ENCODE measurements at places on chromosomes 3 and 15.

- DNase-seq, result peak; percentile 85
These were observed 76.0 kb upstream of the HACD2 start for GRCh38 chr3:123660900-123661299.

DNA sequence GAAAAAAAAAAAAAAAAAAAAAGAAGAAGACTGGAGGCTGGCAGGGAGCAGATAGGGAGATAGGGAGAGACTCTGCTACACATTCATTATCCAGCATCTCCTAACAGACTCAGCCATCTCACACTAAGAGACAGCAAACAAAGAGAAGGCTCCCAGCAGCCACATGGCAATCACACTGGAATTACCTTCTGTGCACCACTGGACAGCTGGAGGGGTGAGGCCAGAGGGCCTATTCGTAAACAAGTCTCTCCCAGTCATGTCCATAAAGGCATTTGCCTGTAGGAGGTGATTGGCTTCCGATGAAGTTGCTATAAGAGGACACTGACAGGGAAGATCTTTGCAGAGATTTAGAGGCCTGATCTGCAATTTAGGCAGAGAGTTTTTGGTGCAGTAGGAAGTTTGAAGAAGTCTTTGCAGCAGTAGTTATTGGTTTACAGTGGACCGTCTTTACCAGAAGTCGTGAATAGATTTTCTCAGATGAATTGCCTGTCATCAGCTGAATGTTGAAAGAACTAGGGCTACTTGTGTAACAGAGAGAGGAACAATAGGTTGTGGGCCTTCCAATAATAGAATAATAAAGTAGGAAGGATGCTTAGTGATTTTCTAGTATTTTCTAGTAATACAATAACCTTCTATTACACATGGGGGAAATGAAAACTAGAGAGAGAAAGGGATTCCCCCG, 89.7 kb downstream of the TP63 start:
- no peak for DNase-seq

DNA sequence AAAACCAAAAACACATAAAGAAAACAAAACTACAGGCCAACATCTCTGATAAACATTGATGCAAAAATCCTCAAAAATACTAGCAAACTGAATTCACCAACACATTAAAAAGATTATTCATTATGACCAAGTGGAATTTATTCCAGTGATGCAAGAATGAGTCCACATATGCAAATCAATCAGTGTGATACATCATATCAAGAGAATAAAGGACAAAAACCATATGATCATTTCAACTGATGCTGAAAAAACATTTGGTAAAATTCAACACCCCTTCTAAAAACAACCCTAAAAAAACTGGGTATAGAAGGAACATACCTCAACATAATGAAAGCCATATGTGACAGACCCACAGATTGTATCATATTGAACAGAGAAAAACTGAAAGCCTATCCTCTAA, 265.6 kb upstream of the DCBLD2 start:
- no peak for DNase-seq

- DNase-seq, result no peak
These were observed 49.6 kb downstream of the NPTN start for GRCh38 chr15:73583544-73583943.

DNA sequence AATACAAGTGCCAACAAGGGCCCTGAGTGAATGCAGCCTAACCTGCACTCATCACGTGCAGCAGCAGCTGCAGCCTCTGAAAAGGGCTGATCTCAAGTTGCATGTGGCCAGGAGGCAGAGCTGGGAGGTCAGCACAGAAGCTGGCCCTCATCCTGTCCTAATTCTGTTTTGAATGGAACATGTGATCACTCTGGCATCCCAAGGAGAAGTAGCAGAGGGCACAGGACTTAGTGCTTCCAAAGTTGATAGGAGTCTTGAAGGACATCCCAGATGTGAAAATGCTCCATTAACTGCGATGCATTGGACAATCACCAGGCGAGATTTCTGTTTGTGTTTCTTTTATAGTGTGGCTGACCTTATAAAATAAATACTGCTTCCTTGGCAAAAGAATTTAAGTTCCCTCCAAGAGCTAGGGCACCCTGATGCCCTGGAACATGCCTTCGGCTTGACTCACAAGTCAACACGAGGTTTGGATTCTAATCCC, 31.6 kb upstream of the STAG1 start:
- DNase-seq, result no peak

DNA sequence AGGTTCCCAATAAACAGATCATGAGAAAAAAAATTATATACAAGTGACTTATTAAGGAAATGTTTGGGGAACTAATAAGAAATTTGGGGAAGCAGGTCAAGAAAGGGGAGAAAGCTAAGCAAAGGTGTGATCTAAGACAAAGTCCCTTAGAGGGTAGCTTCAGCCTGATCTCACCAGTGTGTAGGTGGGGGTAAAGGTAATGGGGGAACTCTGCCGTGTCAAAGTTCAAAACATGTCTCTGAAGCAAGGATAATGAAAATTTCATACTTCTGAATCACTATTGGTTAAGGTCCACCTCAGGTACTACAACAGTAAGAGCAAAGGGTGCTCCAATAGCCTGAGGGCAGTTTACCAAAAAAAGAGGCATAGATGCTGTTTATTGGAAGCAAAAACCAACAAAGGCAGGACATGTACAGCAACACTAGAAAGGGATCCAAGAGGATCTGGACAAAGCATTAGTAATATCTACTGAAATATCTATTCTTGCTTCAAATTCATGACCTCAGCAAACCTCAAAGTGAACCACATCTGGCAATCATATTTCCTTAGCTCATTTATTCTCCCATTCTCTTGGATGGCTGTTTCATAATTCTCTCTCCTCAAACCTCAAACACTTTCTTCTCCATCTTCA, 6.9 kb downstream of the ACAD11 start:
- no peak for DNase-seq

GRCh38 chr3:42169579-42170120, 78.5 kb downstream of the TRAK1 start:
- DNase-seq, result no peak

- DNase-seq, result no peak
These were observed 1435.2 kb upstream of the CADM2 start for GRCh38 chr3:83523470-83524073.

DNA sequence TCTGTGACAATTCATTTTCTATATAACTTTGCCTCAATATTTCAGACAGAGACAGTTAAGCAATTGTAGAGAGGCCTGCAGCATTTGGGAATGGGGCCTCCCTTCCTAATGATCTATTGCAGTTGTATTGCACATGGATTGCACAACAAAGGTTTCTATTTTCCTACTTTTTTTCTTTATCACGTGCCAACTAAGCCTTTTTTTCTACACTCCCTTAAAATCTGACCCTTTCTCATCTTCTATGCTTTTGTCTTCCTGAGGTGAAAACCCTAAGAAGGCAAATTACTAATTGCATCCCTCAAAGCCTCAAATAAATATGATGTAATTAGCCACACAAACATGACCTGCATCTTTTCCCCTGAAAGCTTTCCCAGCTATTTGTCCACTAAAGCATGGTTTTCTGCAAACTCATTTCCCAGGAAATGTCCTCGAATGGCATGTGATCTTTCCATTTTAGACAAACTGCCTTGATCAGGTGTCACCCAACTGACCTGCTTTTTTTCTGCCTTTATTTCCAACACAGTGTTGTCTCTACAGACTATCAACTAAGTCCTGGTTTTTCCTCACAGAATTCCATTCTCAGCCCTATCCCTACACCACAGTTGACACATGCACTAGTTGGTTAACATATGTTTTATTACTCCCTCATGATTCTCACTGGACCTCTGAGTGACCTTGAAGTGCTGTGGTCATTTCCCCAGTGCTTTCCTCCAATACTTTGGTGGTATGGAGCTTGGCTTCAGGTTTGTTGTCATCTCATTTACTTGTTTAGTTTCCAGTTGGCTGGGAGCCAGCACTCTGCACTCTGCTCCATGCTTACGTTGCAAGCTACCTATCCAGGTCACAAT, 31.9 kb upstream of the TSC22D2 start:
- no peak for DNase-seq

GRCh38 chr3:177960722-177961121, 575.5 kb upstream of the KCNMB2 start:
- DNase-seq, result no peak

- DNase-seq, result no peak
These were observed 18.0 kb downstream of the MIX23 start for GRCh38 chr3:122365073-122365472.

- DNase-seq, result no peak
These were observed 39.4 kb downstream of the CD200 start for GRCh38 chr3:112372396-112372795.

DNA sequence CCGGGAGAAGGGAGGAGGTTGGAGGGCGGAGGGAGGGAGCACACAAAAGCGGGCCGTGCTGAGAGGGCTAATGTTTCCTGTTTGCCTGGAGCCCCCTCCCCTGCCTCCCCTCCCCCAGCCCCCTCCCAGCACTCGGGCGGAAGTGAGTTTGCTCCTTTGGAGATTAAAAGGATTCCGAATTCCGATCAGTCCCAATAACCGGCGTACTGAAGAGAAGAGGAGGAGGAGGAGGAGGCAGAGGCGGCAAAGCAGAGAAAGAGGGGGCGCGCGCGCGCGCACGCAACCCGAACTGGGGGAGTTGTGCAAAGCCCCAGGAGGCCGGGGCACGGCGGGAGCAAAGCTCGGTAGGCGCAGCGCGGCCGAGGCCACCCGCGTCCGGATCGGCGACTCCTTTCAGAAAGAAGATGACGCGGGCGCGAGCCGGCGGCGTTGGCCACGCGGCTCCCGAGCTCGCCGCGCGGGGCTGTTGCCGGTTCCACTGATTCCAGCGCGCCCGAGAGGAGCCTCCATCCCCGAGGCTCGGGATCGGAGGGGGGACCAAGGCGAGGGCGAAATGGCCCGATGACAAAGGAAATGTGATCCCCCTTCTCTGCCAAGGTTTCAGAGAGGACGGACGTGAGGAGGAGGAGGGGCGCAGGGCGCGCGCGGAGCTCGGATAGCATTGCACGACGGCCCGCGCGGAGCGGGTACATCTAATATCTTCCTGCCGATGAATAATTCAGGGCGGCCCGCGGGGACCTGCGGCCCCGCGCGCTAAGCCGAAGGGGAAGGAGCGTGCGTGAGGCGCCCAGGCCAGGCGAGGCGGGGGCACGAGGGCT, 1.1 kb upstream of the TRIM71 start:
- no peak for DNase-seq

DNA sequence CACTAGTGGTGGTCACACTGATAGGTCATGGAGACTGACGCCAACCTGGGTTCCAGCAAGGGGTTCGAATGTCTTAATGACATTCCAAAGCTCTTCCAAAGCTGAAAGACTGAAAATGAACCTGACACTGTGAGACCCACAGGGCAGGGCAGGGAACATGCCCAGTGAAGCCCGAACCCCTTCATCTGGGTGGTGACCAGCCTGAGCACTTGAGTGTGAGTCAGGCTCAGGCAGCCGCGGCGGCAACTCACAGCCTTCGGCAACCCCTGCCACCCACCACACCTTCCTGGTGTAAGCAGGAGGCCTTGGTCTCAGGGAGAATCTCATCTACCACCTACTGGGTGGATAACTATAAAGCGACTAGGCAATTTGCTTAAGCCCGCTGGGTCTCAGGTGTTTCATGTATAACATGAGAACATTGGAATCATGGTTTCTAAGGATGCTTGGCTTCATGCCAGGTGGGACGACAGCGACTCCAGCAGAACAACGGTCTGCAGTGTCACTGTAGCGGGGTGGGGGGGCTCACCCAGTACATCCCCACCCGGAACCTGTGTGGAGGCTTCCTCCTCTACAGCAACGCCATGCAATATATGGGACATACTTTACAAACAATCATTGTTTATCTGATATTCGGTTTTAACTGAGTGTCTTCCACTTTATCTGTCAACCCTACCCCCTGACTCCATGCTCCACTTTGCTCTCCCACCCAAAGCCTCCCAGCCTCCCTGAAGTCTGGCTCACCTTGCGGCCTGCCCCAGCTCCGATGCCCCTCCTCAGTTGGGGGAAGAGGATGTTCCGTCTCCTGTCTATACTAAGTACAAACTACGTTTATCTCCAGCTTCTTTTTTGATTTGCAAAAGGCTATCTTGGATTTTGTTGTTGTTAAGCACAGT, 125.0 kb upstream of the MEF2A start:
- DNase-seq, result no peak

DNA sequence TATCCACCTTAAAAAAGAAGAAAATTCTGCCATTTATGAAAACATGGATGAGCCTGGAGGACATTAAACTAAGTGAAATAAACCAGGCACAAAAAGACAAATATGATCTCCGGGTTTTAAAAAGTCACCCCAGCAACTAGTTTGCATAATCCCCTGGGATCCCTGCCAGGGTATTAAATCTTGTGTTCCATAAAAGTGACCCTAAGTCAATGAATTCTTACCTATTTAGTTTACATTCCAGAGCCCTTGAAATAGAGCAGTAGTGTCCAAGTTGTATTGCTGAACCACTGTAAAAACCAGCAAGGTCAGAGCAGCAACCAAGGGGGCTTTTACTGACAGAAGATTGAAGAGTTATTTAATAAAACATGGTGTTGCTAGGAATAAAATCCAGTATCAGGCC, 716.8 kb upstream of the BCHE start:
- peak; percentile 41 for DNase-seq

- DNase-seq, result no peak
These were observed 59.9 kb upstream of the DGKG start for GRCh38 chr3:186421946-186422345.

GRCh38 chr15:75076277-75076676, 52.9 kb downstream of the PPCDC start:
- no peak for DNase-seq

- no peak for DNase-seq
These were observed 11.0 kb upstream of the C3orf49 start for GRCh38 chr3:63807961-63808565.

- DNase-seq, result no peak
These were observed 41.9 kb downstream of the CCDC12 start for GRCh38 chr3:46934498-46935167.

GRCh38 chr3:155102329-155102728, 22.2 kb downstream of the MME start:
- no peak for DNase-seq

DNA sequence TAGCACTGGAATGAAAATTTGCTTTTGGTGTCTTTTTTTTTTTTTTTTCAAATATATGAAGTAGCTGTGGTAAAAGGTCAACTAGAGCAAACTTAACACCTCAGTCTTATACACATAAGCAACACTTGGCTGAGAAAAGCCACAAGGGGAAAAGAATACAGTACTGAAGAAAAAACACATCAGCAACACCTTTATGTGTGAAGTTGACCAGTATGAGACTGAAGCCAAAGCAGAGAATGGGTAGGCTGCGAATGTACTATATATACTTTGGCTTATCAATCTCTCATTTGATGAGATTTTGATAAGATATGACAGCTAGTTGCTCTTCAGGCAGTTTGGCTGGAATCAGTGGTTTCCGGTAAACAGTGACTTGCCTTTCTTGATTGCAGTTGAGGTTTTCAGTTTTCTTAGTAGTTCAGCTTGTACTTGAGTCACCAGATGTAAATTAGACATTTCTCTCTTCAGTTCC, 22.0 kb upstream of the ZCWPW2 start:
- no peak for DNase-seq
